ENCODE measurements at places on chromosomes 5 and 9. TPM values are rescaled to one million over a fixed set of nuclear protein-coding genes. Genes with fewer than 3 reads are reported as not detected.

Gene GZMA
- polyA plus RNA-seq = not detected

Gene EMB
- 4.6 TPM for polyA plus RNA-seq

Gene DIAPH1
- polyA plus RNA-seq = 44.4 TPM

Gene TEX48
- not detected for polyA plus RNA-seq

Gene RBM27
- polyA plus RNA-seq = 13.0 TPM

Gene FLT4
- 7.6 TPM for polyA plus RNA-seq

Gene MYOT
- polyA plus RNA-seq = 6.9 TPM

Gene SLC2A8
- 27.9 TPM for polyA plus RNA-seq

Gene PRELID2
- 2.7 TPM for polyA plus RNA-seq

Gene CTSV
- polyA plus RNA-seq = 4.0 TPM

Gene TTLL11
- 21.0 TPM for polyA plus RNA-seq

Gene DIPK1B
- 63.5 TPM for polyA plus RNA-seq

Gene TIMD4
- 0.50 TPM for polyA plus RNA-seq

Gene SHLD3
- polyA plus RNA-seq = 4.3 TPM

Gene KCNV2
- 0.36 TPM for polyA plus RNA-seq

Gene SEMA5A
- polyA plus RNA-seq = 35.2 TPM

Gene PCAT7
- polyA plus RNA-seq = 0.53 TPM

Gene GPRIN1
- 60.6 TPM for polyA plus RNA-seq

Gene NADK2
- polyA plus RNA-seq = 58.5 TPM

Gene CARTPT
- polyA plus RNA-seq = 20.2 TPM

Gene PCDHB4
- 5.4 TPM for polyA plus RNA-seq

Gene DMXL1
- 34.2 TPM for polyA plus RNA-seq

Gene SERF1A
- polyA plus RNA-seq = 7.2 TPM

Gene TRUB2
- 44.7 TPM for polyA plus RNA-seq

Gene PRRX2
- 4.1 TPM for polyA plus RNA-seq

Gene KIF20A
- polyA plus RNA-seq = 11.5 TPM

Gene SPAAR
- 1.8 TPM for polyA plus RNA-seq

Gene GARIN3
- polyA plus RNA-seq = not detected

Gene PPP2R2B
- polyA plus RNA-seq = 166 TPM

Gene CDKN2A
- polyA plus RNA-seq = 0.80 TPM

Gene SPINK7
- 0.77 TPM for polyA plus RNA-seq

Gene KIF12
- 4.5 TPM for polyA plus RNA-seq

Gene BTNL3
- polyA plus RNA-seq = not detected

Gene PRXL2C
- polyA plus RNA-seq = 6.1 TPM

Gene BARX1
- polyA plus RNA-seq = not detected

Gene FOXI1
- polyA plus RNA-seq = 0.08 TPM

Gene GMCL2
- polyA plus RNA-seq = 0.10 TPM
